ENCODE measurements at places on chromosomes 12 and 14. TPM values are rescaled to one million over a fixed set of nuclear protein-coding genes. Genes with fewer than 3 reads are reported as not detected.

The TMCC3 gene
- 0.59 TPM for total RNA-seq

The TAS2R7 gene
- not detected for total RNA-seq

The ACSM4 gene
- total RNA-seq: not detected

The SELPLG gene
- total RNA-seq: 2.9 TPM

The TMEM229B gene
- total RNA-seq: 2.9 TPM

The FGD6 gene
- total RNA-seq: 9.6 TPM

The MANSC1 gene
- total RNA-seq: 14.3 TPM

The RIN3 gene
- total RNA-seq: 18.8 TPM

The PPP4R4 gene
- total RNA-seq: 0.22 TPM

The KCNK13 gene
- total RNA-seq: not detected

The SLC25A21 gene
- total RNA-seq: 0.36 TPM

The DPPA3 gene
- total RNA-seq: not detected

The CSRP2 gene
- total RNA-seq: 215 TPM

DNA sequence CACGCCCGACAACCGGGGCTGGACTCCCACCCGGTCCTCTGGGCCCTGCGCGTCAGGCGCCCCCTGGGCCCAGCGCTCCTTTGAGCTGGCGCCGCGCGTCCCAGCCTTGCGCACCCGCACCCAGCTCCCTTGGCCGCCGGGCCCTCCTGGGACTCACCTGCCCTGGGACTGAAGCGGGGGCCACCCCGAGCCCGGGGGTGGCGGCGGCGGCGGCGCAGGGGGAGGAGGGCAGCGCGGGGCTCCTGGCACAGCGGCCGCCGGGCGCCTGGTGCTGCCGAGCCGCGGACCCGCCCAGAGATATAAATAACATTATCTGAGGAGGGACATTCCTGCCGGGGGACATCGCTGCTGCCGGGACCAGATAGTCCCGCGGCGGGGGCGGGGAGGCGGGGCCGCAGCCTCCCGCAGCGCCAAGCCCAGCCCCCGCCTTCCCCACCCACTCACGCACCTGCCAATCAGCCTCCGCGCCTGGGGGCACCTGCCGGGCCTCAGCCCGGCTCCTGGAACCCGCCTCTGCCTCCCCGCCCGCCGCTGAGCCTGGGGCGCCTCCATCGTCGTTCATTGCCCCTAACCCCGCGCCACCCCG is at the start of gene SPTB:
TSS of gene SPTB (minus strand) at position 273 of the 586 bp plus-strand sequence. CDS start 56,813 bp downstream, outside the sequence.
- no peak within 1 kb of the TSS for H3K27ac ChIP-seq
- no peak for DNase-seq
- peaks cover 2% of the 10 kb centered on the region for H3K36me3 ChIP-seq
- peak within 1 kb of the TSS; percentile 74 for H3K4me3 ChIP-seq
- H3K27me3 ChIP-seq: peaks cover 36% of the 10 kb centered on the region

DNA sequence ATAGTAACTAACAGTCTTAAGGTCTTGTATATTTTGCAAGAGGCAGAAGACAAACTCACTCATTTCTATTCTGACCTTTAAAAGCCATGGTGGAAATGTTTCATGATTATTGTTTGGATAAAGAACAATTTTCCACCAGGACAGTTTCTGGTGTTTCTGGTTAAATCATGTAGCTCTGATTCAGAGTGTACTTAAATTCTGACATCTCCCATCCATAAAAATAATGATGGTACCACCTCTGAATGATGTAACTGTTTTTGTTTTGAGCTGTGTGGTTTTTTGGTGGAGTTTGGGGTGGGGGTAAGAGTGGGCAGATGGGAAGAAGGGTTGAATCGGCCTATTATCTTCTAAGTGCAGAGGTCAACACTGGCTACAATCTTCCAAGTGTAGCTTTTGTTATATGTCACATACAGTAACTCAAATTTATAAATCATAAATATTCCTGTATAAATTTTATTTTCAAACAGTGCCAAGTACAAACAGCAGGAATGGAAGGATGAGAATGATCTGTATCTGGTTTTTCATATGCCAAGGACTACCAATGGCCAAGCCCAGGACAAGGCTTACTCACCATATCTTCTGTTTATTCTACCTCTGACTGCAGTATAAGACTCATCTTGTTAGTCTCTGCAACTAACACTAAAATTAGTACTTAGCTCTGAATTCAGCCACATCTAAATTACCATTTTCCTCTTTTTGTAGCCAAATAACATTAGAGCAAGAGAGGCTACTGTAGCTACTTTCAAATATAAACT is 108.7 kb downstream of the BCAT1 start:
- DNase-seq: no peak
- peak overlapping the region; percentile 38 for H3K27ac ChIP-seq
- H3K36me3 ChIP-seq: peaks cover 25% of the 10 kb centered on the region
- no peaks in the 10 kb centered on the region for H3K27me3 ChIP-seq
- peaks cover 48% of the 10 kb centered on the region for H3K4me1 ChIP-seq

- no peaks in the 10 kb centered on the region for H3K27me3 ChIP-seq
- H3K4me1 ChIP-seq: peaks cover 55% of the 10 kb centered on the region
Observed at GRCh38 chr12:70267550-70267949, 24.3 kb downstream of the CNOT2 start.

- peaks cover 22% of the 10 kb centered on the region for H3K4me1 ChIP-seq
- no peaks in the 10 kb centered on the region for H3K36me3 ChIP-seq
- no peak for DNase-seq
- H3K27me3 ChIP-seq: no peaks in the 10 kb centered on the region
Observed at GRCh38 chr12:104930388-104931326, 27.4 kb downstream of the SLC41A2 start.

DNA sequence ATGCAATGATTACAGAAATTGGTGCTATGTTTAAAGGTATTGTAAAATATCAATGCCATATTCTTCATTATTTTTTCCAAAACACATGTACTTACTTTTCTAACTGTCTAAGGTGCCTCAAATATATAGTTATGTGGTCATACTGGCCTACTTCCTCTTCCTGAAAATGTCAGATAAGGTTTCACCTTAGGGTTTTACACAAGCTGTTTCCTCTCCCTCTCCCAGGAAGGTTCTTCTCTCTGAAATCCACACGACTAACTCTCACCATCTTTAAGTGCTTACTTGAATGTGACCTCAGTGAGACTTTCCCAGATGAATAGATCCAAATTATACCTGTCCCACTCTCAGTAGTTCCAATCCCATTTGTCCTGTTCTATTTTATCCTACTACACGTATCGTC is 11.6 kb upstream of the CLEC4D start:
- no peaks in the 10 kb centered on the region for H3K36me3 ChIP-seq
- no peak overlapping the region for H3K4me3 ChIP-seq
- no peak overlapping the region for H3K27ac ChIP-seq

- peaks cover 28% of the 10 kb centered on the region for H3K4me1 ChIP-seq
- H3K27me3 ChIP-seq: no peaks in the 10 kb centered on the region
- peak overlapping the region; percentile 43 for H3K27ac ChIP-seq
Observed at GRCh38 chr14:85308531-85309300, 221.2 kb upstream of the FLRT2 start.

- H3K4me1 ChIP-seq: peaks cover 48% of the 10 kb centered on the region
- H3K36me3 ChIP-seq: peaks cover 4% of the 10 kb centered on the region
- peak overlapping the region; percentile 78 for H3K4me3 ChIP-seq
- H3K27ac ChIP-seq: peak overlapping the region; percentile 100
- DNase-seq: no peak
Observed at GRCh38 chr12:121801595-121802484, 2.0 kb upstream of the SETD1B start.

- H3K4me1 ChIP-seq: peaks cover 16% of the 10 kb centered on the region
- H3K27ac ChIP-seq: peak within 1 kb of the TSS; percentile 83
- DNase-seq: no peak
- H3K36me3 ChIP-seq: peaks cover 7% of the 10 kb centered on the region
- H3K27me3 ChIP-seq: no peaks in the 10 kb centered on the region
Observed at GRCh38 chr14:59465316-59466135, at the start of gene GPR135. Gene GPR135, minus strand, starts transcription at chr14:59465380. Its CDS starts 154 bp downstream, at chr14:59465226.

DNA sequence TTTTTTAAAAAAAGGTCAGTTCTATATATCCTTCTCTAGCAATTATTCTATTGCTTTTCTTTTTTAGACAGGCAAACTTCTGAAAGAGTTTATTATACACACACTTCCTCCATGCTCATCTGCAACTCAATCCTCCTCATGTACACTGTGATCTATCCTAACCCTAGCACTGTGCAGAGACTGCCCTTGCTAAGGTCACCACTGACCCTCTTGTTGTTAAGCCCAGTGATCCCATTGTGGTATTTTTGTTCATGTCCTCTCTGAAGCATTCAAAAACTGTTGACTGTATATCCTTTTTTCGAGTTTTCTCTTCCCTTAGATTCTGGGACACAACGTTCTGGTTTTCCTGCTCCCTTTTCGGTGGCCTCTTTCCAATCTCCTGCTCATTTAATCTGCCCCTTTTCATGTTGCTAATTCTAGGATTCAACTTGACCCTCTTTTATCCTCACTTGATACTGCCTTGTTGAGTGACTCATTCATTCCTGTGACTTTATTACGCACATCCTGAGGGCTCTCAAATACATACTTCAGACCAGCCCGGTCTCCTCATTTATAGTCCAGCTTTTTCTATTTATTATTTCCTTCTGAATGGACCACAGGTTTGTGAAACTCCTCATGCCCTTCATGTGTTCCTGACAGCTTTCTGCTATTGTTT is 53.9 kb upstream of the PTPRB start:
- peaks cover 4% of the 10 kb centered on the region for H3K4me1 ChIP-seq
- H3K36me3 ChIP-seq: no peaks in the 10 kb centered on the region
- DNase-seq: no peak

- no peak overlapping the region for H3K27ac ChIP-seq
- H3K4me3 ChIP-seq: no peak overlapping the region
- peaks cover 5% of the 10 kb centered on the region for H3K27me3 ChIP-seq
- no peak for DNase-seq
- no peaks in the 10 kb centered on the region for H3K4me1 ChIP-seq
Observed at GRCh38 chr14:57823015-57823660, 42.8 kb downstream of the SLC35F4 start.

DNA sequence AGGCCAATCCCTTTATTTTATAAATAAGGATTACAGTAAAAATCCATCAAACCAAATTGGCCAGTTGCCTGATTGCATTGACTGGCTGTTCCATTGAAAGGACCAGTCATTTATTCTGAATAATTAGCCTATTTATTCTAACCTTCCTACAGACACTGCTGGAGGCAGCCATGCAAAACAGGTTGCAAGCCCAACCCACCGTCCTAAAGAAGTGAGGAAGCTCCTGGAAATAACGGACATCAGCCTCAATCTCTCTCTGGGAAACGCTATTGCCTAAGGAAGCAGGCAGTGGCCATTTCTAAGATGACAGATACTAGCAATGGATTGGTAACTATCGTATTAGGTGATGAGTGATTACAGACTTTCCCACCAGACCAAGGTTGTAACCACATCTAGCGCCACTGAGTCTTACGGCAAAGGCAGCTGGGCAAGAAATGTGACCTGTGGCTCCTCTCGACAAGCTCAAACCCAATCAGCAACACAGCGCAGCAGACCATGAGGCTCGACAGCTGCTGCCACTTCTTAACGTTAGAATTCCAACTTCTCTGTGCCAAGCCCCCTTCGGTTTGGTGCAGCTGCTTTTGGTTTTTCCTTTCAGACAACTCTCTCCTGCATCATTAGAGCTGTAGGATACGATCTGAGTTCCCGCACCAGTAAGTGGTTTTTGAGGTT is 134.2 kb downstream of the KCNK10 start:
- no peak overlapping the region for H3K4me3 ChIP-seq
- H3K27ac ChIP-seq: no peak overlapping the region
- peaks cover 3% of the 10 kb centered on the region for H3K4me1 ChIP-seq
- H3K27me3 ChIP-seq: peaks cover 9% of the 10 kb centered on the region
- DNase-seq: no peak
- H3K36me3 ChIP-seq: no peaks in the 10 kb centered on the region

DNA sequence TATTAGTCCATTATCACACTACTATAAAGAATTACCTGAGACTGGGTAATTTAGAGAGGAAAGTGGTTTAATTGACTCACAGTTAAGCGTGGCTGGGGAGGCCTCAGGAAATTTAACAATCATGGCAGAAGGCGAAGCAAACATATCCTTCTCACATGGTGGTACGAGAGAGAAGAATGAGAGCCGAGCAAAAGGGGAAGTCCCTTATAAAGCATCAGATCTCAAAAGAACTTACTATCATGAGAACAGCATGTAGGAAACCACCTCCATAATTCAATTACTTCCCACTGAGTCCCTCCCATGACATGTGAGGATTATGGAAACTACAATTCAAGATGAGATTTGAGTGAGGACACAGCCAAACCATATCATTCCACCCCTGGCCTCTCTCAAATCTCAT is 422.6 kb downstream of the MDGA2 start:
- H3K4me3 ChIP-seq: no peak overlapping the region
- H3K27me3 ChIP-seq: no peaks in the 10 kb centered on the region
- DNase-seq: no peak
- no peaks in the 10 kb centered on the region for H3K36me3 ChIP-seq

- H3K36me3 ChIP-seq: no peaks in the 10 kb centered on the region
- peaks cover 27% of the 10 kb centered on the region for H3K27me3 ChIP-seq
- H3K4me3 ChIP-seq: no peak overlapping the region
- no peak for DNase-seq
- H3K27ac ChIP-seq: no peak overlapping the region
Observed at GRCh38 chr12:52530366-52530765, 10.2 kb upstream of the KRT5 start.

DNA sequence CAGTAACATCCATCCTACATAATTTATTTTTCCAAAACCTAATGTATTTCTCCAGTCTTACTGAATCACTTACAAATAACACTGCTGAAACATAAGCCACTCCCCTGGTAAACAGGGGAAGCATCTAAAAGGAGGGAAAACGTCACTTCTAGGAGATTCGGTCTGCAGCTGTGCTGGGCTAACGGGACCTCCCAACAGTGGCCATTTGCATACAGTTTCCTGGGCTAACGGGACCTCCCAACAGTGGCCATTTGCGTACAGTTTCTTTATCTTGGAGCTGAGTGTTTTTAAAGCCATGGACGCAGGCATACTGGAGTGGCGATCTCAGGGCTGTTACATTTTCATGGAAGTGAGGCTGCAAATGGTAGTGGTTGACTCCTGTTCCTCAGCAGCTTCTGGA is 242.9 kb downstream of the TMEM132D start:
- no peak overlapping the region for H3K4me3 ChIP-seq
- H3K27ac ChIP-seq: no peak overlapping the region
- no peaks in the 10 kb centered on the region for H3K36me3 ChIP-seq
- H3K4me1 ChIP-seq: no peaks in the 10 kb centered on the region
- no peak for DNase-seq

Measured in chondrocyte (in vitro differentiated cells).